Mesothelial cell of epicardium (in vitro differentiated cells): ENCODE measurements at places on chromosomes 7 and 10. TPM values are rescaled to one million over a fixed set of nuclear protein-coding genes. Genes with fewer than 3 reads are reported as not detected.

DNA sequence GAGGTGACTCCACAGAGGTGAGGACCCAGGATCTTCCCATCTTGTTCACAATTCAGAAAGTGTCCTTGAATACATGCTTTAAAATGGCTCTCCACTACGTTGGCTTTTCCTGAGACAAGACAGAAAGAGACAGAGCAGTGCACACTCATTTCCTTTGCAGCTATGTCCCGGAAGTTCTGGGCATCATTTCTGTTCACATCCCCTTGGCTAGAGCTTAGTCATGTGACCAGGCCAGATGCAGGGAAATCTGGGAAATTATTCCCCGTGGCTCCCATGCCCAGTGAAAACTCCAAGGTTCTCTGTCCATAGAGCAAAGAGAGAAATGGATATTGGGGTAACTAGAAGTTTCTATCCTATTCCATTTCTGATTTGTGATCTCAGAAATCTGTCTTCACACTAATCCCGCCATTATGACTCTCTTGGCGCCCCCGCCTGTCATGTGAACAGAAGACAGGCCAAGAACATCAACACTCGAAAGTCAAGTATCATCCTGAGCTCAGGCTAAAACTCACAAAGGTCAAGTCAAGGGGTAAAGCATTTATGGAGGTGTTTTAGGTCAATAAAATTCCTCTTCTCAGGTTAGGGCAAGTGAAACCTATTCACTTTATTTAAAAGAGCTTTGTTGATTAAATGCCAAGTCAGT is 251.4 kb upstream of the HABP2 start:
- DNase-seq: no peak

- no peak for DNase-seq
These were observed 203.7 kb downstream of the GRID1 start for GRCh38 chr10:86162696-86163400.

- no peak for DNase-seq
These were observed 71.4 kb upstream of the SH2B2 start for GRCh38 chr7:102215256-102215655.

DNA sequence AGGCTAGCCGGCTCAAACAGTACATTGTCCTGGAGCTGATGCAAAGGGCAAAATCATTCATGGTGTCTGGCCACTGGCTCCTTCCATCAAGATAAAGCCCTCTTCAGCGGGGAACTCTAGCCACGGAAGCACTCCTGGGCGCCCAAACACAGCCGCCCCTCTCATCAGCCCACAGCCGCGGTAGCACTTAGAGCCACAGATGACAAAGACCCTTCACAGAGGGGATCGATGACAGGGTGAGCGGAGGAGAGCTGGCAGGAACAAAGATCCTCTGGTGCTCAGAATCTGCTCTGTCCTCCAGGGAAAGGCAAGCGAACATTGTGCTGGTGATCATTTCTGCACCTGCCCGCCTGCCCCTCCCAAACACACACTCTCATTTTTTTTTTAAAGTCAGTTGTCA is 222.2 kb upstream of the NRP1 start:
- no peak for DNase-seq

DNA sequence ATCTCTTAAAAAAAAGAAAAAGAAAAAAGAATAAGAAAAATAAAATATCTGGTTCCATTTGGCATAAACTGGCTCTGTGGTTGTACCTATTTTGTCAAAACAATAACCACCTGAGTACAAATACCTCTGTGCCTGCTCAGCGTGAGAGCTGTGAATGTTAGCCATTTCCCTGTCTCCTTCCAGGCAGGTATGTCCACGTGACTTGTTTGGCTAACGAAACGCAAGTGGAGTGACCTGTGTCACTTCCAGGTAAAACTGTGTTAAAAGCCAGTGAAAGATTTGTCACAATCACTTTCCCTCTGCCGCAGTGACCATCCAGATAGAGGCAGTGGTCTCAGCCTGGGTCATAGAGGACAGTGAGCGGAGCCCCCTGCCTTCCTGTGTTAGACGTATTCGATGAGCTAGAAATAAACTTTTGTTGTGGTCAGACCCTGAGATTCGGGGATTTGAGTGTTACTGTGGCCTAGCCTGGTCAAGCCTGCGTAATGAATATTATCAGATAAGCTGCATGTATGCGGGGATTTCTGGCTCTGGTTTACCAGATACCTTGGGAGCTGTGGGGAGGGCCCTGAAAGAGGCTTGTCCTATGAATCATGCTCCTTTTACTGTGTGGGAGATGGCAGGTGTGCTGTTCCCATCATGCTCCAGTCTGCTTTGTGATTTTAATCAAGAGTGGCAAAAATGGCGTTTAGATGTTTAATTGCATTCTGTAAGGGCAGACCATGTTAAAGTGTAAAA is 3.8 kb downstream of the PTER start:
- DNase-seq: no peak

The CCDC3 gene
- total RNA-seq: 5.2 to 5.7 TPM (median 5.4 TPM) in 3 replicates

DNA sequence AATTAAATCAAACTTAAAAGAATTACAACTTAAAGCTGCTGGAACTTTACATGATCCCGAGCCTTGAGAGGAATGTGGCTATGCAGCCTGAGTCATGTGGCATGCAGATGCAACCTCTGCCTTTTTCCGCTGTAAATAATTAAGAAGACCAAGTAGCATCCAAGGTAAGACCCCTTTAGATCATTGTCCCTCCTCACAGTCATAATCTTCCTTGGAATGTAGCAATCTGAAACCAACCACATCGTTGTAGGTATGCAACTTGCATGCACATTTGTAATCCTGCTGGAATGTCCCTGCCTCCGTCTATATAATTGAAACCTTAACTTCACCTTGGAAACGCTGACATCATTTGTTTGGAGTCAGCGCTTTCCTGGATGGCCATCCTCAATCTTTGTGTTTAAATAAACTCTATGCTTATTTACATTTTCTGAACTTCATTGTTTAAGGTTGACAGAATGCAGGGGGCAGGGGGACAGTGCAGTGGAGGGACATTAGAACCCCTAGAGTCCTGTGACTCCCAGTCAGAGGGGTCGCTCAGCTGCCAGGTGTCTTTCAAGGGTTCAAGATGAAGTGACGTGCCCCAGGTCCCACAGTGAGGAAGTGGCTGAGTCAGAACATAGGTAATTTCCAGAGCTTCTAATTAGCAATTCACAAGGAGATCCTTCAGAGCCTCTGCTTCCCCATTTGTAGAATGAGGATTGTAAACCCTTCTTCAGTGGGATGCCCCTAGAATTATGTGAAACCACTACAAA is 110.7 kb downstream of the RALA start:
- DNase-seq: no peak

- DNase-seq: no peak
These were observed 255.7 kb downstream of the TNS3 start for GRCh38 chr7:47326220-47326619.

GRCh38 chr7:95723583-95724180 is 48.7 kb upstream of the DYNC1I1 start:
- DNase-seq: no peak

The HTR5A gene
- not detected in 3 replicates for total RNA-seq

- DNase-seq: no peak
These were observed 41.7 kb upstream of the ZMIZ2 start for GRCh38 chr7:44706788-44707557.

GRCh38 chr10:101848894-101849351 is 5.3 kb upstream of the KCNIP2 start:
- DNase-seq: no peak

GRCh38 chr10:111836571-111836970 is 347.0 kb downstream of the GPAM start:
- DNase-seq: no peak

The PRXL2A gene
- 93.9 to 101 TPM (median 97.0 TPM) in 3 replicates for total RNA-seq
